NCI-H2081 treated with DMSO at 0.1 percent for 48 hours (cell line): ENCODE measurements at places on chromosomes 7 and 10.

DNA sequence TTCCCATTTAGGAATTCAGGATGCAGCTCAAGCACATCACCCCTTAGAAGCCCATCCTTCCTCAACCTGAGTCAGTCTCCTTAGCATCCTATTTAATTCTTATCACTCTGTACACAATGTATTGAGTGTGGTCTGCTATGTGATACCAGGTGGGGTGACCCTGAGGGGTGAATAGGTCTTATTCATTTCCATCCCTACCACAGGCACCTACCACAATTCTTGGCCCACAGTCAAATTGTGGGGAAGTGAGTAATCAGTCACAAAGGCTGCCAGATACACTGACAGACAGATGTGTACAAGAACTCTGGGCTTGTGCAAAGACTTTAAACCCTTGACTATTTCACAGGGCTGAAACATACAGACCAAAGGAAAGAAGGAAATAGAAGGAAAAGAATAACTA, 560.5 kb downstream of the PARD3 start:
- no peak for DNase-seq

DNA sequence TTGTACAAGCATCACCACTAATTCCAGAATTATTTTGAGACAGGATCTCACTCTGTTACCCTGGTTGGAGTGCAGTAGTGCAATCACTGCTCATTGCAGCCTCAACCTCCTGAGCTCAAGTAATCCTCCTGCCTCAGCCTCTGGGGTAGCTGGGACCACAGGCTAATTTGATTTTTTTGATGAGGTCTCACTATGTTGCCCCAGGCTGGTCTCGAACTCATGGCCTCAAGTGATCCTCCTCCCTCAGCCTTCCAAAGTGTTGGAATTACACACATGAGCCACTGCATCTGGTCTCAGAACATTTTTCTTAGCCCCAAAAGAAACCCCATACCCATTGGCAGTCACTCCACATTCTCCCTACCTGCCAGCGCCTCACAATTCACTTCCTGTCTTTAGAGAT, 3.5 kb upstream of the WBP1L start:
- DNase-seq: no peak

GRCh38 chr7:65216469-65216868, 157.2 kb upstream of the ZNF92 start:
- DNase-seq: peak; percentile 91

- DNase-seq: no peak
Measured at GRCh38 chr10:59959504-59960018, 53.2 kb upstream of the CCDC6 start.

- DNase-seq: no peak
Measured at GRCh38 chr7:157560710-157561522, 224.1 kb downstream of the DNAJB6 start.

GRCh38 chr10:108582387-108582786, 1340.9 kb downstream of the XPNPEP1 start:
- DNase-seq: no peak

- no peak for DNase-seq
Measured at GRCh38 chr7:110386006-110386405, 704.9 kb upstream of the LRRN3 start.

- no peak for DNase-seq
Measured at GRCh38 chr7:148486937-148487336, 103.6 kb upstream of the C7orf33 start.

- DNase-seq: no peak
Measured at GRCh38 chr7:91191771-91192170, 72.5 kb upstream of the FZD1 start.

GRCh38 chr10:76397181-76398042, 966.0 kb downstream of the LRMDA start:
- no peak for DNase-seq

- peak; percentile 69 for DNase-seq
Measured at GRCh38 chr10:86285136-86285790, 81.3 kb downstream of the GRID1 start.

- no peak for DNase-seq
Measured at GRCh38 chr7:40747856-40748255, 613.1 kb downstream of the SUGCT start.
